ENCODE measurements at places on chromosomes 11 and 22.

DNA sequence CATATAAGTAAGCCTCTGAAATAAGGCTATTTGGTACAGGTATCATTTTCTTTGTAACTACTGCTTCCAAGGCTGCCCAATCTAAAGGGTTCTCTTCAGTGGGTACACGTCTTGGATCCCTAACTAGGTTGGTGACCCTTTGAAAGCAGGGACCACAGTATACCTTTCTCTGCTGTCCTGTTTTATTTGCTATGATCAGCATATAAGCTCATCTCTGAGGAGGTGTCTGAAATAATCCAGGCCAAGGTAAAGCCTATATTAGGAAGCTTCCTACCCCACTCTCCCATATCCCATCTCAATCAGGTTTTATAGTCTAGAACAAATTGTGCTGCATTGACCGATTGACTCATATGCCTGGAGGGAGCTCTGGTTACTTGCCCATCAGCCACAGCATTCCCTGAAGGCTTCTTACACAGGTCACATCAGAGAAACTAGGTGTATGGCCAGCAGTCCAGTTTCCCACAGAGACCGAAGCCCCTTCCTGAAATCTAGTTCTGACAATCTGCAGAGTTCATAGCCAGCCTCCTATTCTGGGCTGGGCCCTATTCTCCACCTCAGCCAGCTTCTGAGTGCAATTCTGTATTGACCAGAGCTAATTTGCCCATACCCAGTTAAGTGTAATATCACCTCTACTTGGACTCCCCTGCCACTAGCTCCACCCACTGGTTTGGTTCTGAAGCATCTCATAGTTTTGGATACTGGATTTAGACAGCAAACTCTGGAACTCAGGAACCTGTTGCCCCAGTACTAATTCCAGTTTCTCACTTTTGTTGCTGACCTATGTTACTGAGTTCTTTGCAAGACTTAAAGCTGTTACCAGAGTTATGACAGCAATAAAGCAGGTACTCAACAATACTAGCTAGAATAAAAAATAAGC lies 62.1 kb upstream of the ARHGAP20 start:
- no peak for DNase-seq

DNA sequence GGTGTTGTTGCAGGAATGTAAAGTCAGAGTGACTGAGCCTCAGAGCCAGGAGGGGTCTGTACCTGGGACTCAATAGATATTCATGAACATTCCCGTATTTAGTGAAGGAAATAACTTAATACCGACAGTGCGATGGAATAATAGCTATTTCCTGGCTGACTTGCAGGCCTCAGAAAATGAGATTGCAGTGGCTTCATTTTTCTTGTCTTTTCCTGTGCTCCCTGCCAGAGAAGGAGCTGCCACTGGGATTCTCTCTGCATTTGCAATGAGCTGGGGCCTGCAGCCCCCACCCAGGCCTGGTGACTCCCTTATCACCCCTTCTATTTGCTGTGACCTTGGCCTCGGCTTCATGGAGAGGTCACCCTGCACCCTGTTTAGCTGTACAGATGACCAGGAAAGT lies 173.4 kb downstream of the MIAT start:
- no peak for DNase-seq

- DNase-seq, result no peak
These were observed 19.6 kb downstream of the BRD1 start for GRCh38 chr22:49807780-49808708.

GRCh38 chr11:32265911-32266310 lies 169.4 kb downstream of the WT1 start:
- DNase-seq, result no peak

- no peak for DNase-seq
These were observed at the start of gene ST14 for GRCh38 chr11:130159657-130160497. TSS of gene ST14 (plus strand) at chr11:130159782. CDS start at chr11:130159980, 198 bp downstream.
